ENCODE measurements at places on chromosomes 16 and 17.

GRCh38 chr16:89074803-89075688, 18.6 kb upstream of the ACSF3 start:
- no peak for DNase-seq

- DNase-seq = no peak
Measured at GRCh38 chr16:5633845-5634440, 536.3 kb upstream of the EEF2KMT start.

GRCh38 chr17:62616993-62617893, 10.2 kb upstream of the MRC2 start:
- DNase-seq = no peak

DNA sequence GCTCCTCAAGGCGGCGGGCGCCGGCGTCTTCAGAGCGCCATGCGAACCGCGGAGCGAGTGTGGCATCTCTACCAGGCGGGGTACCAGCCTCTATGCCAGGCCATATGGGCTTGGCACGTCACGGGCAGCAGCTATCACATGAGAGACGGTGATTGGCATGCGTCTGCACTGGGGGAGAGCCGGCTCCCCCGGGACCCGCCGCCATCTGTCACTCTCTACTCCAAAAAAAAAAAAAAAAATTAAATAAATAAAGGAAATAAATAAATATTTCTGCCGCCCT, at the start of gene NEUROD2:
TSS of gene NEUROD2 (minus strand) at position 70 of the 280 bp plus-strand sequence. CDS start 1,321 bp downstream, outside the sequence.
- no peak for DNase-seq

DNA sequence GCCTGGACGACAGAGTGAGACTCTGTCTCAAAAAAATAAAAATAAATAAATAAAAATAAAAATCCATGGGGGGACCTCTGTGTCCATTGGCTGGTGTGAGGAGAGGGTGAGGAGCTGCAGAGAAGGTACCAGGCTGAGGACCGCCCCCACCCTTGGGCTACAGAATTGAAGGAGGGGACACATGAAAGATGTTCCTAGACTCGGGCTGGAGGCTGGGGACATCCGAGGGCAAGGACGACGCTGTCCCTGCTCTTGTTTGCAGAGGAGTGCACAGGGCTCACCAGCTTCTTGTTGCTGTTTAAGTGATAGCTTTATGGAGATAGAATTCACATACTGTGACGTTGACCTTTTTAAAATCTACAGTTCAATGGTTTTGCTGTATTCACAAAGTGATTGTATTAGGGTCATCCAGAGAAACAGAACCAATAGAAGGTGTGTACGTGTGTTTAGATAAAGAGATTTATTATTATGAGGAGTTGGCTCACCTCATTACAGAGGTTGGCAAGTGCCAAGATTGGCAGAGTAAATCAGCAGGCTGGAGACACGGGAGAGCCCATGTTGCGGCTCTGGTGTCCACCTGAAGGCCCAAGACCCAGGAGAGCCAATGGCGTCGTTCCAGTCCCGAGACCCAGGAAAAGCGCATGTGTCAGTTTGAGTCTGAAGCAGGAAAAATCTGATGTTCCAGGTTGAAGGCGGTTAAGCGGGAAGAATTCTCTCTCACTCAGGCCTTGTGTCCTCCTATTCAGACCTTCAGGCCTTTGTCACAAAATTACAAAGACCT, 320.7 kb downstream of the SEC14L1 start:
- DNase-seq = no peak

GRCh38 chr17:78977997-78978973, 1.4 kb downstream of the LGALS3BP start:
- DNase-seq = no peak

All from activated CD4-positive, alpha-beta T cell treated with anti-CD3 and anti-CD28 coated beads, Interleukin-2, amount 50 U/mL, for 24 hours (primary cell).